ENCODE measurements at places on chromosomes 12 and 14.

- no peak for DNase-seq
Observed at GRCh38 chr14:72401101-72401625, 468.9 kb downstream of the RGS6 start.

- DNase-seq = no peak
Observed at GRCh38 chr12:46946137-46946536, 120.3 kb upstream of the SLC38A4 start.

- no peak for DNase-seq
Observed at GRCh38 chr12:45433441-45433868, 217.6 kb downstream of the ANO6 start.

- DNase-seq = no peak
Observed at GRCh38 chr14:69226178-69226577, 33.8 kb upstream of the GALNT16 start.

- DNase-seq = peak; percentile 59
Observed at GRCh38 chr14:21913759-21914158, 240.1 kb upstream of the OR4E1 start.

GRCh38 chr14:103886304-103887169, 39.2 kb upstream of the PPP1R13B start:
- peak; percentile 48 for DNase-seq

- DNase-seq = no peak
Observed at GRCh38 chr14:75822522-75823141, 159.2 kb downstream of the TGFB3 start.

- peak; percentile 24 for DNase-seq
Observed at GRCh38 chr14:64764641-64765520, 60.7 kb downstream of the PLEKHG3 start.

- no peak for DNase-seq
Observed at GRCh38 chr12:94872007-94872653, 131.4 kb downstream of the NDUFA12 start.

- DNase-seq = no peak
Observed at GRCh38 chr12:81081726-81082125, 3.8 kb downstream of the ACSS3 start.

DNA sequence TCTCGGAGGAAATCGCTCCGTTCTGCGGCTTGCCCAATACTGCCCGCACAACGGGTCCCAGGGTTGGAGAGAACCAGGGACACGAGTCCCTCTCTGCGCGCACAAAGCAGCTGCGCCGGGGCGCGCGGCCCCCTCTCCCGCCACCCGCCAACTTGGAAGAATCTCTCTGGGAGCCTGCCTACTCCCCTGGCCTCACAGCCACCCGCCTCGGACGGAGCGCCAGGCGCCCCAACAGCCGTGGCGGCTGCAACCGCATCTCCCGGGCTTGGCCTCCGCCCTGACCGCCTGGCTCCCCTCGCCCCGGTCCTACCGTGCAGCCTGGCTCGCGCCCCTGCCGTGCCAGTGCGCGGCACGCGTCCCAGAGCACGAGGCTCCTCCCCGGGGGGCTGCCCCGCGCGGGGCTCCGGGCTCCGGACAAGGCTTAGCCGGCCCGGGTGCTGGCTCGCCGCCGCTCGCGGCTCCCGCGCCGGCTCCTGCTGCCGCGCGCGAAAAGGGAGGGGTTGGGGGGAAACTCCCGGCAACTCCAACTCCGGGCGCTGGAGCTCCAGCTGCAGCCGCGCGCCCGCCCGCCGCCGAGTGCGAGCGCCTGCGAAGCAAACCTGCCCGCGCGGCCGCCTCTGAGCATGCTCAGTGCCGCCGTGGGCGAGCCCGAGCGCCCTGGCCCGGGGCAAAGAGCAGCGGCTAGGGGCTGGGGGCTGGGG, at the start of gene STXBP6:
STXBP6 (minus strand) TSS at position 580 of the 701 bp plus-strand sequence. CDS start 75,329 bp downstream, outside the sequence.
- DNase-seq = peak; percentile 39

- no peak for DNase-seq
Observed at GRCh38 chr12:30484658-30485057, 211.0 kb downstream of the IPO8 start.

GRCh38 chr14:92500491-92500941, 13.1 kb upstream of the RIN3 start:
- no peak for DNase-seq

- no peak for DNase-seq
Observed at GRCh38 chr12:23014749-23015148, 389.8 kb downstream of the ETNK1 start.

- DNase-seq = no peak
Observed at GRCh38 chr14:86357876-86358275, 827.9 kb downstream of the FLRT2 start.

- peak; percentile 41 for DNase-seq
Observed at GRCh38 chr14:69684461-69685217, 73.2 kb downstream of the SUSD6 start.

GRCh38 chr12:49917788-49918173, 14.1 kb upstream of the FAIM2 start:
- no peak for DNase-seq

GRCh38 chr12:4538207-4539160, at the start of gene RAD51AP1:
Gene RAD51AP1 (plus strand): TSS chr12:4538890. CDS start chr12:4538940, 50 bp downstream.
- DNase-seq = peak; percentile 97

DNA sequence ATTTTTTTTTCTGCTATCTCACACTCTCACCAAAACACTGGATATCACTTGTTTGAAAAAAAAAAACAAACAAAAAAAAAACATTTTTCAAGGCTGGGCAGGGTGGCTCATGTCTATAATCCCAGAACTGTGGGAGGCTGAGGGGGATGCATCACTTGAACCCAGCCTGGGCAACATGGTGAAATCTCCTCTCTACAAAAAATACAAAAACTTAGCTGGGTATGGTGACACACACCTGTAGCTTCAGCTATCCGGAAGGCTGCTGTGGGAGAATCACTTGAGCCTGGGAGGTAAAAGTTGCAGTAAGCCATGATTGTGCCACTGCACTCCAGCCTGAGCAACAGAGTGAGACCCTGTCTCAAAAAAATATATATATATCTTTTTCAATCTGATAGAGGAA, 66.2 kb downstream of the EPS8 start:
- no peak for DNase-seq

DNA sequence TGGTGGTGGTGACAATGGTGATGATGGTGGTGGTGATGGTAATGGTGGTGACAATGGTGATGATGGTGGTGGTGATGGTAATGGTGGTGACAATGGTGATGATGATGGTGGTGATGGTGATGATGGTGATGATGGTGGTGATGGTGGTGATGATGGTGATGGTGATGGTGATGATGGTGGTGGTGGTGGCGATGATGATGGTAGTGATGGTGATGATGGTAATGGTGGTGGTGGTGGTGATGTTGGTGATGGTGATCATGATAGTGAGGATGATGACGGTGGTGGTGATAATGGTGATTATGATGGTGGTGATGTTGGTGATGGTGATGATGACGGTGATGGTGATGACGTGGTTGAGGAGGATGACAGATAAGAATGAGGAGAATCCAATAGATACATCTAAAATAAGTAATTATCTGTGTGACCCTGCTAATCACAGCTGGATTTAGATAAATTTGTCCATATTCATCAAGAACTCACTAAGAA, 170.7 kb upstream of the SFSWAP start:
- DNase-seq = no peak

DNA sequence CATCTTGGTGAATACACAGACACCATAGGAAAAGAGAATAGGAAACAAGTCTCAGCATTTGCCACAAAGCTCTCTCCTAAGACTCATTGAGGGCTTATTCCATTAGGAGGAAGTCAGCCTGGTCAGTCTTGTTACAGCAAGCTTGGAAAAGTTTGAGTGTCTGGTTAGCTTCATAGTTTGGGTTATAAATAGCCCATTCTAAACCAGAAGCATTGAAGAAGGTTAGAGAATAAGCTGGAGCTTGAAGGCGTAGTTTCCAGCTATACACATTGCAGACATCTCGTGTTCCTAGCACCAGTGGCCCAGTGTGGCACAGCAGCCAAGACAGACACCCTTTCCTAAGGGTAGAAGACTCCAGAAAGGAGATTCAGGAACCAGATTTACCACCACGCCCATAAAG, 168.8 kb upstream of the RBM19 start:
- DNase-seq = no peak

- no peak for DNase-seq
Observed at GRCh38 chr12:132075026-132075713, 68.9 kb downstream of the DDX51 start.

- DNase-seq = no peak
Observed at GRCh38 chr14:99645545-99646505, 896 bp downstream of the HHIPL1 start.

DNA sequence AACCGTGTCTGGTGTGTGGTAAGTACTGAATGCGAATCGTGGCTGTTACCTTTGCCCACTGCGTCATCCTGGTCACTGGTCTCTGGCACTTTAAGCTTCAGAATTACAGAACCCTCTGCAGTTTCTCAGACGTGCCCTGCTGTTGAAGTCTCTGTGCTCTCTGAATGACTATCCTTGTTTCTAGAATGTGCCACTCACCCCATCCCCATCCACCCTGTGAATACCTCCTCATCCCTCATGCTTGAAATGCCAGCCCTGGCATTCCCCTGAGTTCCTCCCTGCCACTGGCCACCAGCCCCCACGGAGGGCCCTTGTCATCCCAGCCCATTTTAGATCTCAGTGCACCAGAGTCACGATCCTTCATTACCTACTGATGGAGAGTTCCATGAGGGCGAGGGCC, 21.3 kb downstream of the TPCN1 start:
- DNase-seq = no peak

DNA sequence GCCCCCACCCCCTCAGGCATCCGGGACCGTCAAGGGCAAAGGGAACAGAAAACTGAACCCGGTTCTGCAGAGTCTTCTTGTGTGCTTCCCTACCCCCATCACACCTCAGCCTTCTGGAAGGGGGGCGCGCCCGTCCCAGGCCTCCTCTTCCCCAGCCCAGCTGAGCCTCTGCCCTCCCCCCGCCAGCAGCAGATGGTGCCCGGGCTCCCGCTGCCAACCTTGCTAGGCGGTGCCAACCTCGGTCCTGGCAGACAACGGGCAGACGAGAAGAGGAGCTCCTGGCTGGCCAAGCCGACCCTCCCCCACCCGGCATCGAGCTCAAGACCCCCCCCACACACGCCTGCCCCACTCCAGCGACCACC, 8.7 kb downstream of the STAC3 start:
- DNase-seq = no peak

DNA sequence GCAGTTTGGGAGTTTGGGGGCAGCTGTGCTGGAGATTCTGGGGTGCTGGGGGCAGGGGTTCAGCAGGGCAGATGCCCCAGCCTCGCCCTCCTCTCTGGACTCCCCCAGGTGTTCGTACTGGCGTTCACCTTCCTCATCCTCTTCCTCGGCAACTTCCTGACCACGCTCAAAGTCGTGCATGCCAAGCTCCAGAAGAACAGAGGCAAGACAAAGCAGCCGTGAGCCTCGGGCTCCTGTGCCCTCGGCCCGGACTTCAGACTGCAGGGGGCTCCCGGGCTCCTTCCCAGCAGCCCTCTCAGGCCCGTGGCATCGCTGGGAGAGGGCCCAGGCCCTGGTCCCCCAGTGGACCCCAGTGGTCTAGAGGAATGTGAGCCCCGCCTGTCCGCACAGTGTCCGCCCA, 18.0 kb downstream of the RHOF start:
- DNase-seq = no peak

GRCh38 chr12:120214626-120215356, 13.9 kb upstream of the RPLP0 start:
- DNase-seq = no peak

GRCh38 chr14:26959972-26960660, 362.3 kb upstream of the NOVA1 start:
- DNase-seq = no peak

DNA sequence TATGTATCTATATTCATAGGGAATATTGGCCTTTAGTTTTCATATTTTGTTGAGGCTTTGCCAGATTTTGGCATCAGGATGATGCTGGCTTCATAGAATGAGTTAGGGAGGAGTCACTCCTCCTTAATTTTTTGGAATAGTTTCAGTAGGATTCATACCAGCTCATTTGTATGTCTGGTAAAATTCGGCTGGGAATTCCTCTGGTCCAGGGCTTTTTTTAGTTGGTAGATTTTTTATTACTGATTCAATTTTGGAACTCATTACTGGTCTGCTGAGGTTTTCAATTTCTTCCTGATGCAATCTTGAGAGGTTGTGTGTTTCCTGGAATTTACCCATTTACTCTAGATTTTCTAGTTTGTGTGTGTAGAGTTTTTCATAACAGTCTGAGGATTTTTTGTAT, 175.2 kb downstream of the EPS8 start:
- no peak for DNase-seq

- DNase-seq = peak; percentile 86
Observed at GRCh38 chr12:104643093-104643818, 186.5 kb downstream of the CHST11 start.

DNA sequence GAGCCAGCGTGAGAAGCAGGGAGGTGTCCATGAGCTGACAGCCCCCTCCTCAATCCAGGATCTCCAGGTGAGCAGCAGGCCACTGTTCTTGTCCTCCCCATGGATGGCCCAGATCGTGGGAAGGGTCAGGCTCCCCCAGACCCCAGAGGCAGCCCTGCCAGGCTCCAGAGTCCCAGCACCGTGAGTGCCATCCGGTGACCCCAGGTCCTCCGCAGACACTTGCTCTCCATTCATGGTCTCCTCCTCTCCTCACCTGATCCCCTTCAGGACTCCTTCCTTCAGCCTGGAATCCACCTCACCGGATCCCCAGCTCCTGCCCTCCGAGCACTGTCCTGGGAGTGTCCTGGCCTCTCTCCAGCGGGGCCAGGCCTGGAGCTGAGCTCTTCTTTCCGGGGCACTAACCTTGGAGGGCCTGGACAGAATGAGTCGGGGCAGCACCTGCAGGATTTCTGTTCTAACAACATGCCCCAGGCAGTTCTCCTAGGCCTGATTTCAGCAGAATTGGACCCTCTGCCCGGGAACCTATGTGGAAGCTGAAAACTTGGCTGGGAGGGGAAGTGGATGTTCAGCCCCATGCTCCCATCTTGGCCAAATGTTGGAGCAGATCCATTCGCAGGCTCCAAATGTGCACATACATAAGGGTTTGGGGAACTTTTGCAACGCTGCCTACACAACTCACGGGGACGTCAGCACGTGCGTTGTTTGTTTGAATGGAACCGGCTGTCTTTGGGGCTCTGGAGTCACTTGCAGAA, 341.6 kb upstream of the SFSWAP start:
- no peak for DNase-seq

DNA sequence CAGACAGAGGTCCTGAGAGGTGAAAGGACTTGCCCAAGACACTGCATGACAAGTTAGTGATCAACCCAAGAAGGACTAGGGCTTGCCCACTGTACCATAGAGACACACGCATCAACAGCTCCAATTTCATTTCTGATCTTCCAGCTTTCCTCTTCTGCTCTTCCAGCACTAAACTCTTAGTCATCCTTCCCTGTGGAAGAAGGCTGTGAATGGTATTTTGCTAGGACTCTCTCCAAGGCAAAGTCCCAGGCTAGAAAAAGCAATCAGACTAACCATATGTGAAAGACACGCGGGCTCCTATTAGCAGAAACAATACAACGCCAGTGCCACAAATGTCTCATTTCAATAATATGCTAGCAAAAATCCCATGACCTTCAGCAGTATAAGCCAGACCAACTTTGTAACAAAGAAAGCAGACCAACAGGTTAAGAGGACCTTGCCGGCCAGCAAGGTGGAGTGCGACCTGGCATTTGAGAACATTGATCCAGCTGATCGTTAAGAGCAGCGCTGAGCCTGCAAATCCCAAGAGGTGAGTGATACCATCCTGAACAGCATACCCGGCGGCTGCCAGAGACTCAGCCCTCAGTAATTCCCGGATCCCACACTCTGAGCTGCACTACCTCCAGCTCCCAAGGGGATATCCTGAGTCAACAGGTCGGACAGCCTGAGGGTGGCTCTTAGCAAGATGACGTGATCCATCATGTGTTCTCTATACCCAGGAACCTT, 132.5 kb downstream of the FOXN3 start:
- no peak for DNase-seq

GRCh38 chr12:59808317-59808910, 212.6 kb downstream of the SLC16A7 start:
- peak; percentile 19 for DNase-seq

Measured in inflammatory macrophage treated with lipopolysaccharide for 1 hour (primary cell).